ENCODE measurements at places on chromosomes 11 and 22. TPM values are rescaled to one million over a fixed set of nuclear protein-coding genes. Genes with fewer than 3 reads are reported as not detected.

GRCh38 chr22:27349456-27349855, 452.1 kb downstream of the MN1 start:
- DNase-seq: no peak

The OR4D6 gene
- total RNA-seq: not detected

DNA sequence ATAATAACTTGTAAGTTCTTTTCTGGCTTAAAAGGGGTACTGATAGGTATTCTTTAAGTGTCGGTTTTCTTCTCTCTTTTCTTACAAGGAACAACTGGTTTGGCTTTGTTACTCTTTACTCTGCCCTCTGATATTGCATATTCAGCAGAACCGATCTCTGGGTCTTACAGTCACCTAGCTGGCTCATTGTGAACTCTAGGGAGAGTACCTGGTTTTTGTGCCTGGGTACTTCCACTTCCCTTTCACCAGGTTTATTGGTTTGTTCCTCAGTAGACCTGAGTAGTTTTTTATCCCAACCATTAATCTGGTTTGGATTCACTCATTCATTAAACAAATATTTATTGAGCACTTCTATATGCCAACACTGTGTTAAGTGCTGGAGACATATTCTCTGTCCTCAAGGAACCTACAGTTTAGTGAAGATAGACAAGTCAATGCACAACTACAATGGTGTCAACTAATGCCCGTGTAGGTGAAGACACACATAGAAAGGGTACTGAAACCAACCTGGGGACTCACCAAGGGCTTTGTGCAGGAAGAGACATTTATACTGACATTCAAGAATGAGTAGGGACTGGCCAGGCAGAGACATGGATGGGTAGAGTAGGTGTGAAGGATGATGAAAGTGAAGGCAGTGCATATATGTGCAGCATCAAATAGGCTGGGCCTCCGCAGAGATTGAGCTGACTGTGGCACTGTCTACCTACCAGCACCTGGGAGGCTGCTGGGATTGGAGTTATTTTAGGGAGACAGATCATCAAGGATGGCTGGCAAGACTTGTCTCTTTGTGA, 348.8 kb upstream of the C11orf87 start:
- no peak for DNase-seq

The MUC5AC gene
- total RNA-seq: not detected

- DNase-seq: no peak
Observed at GRCh38 chr11:47366020-47366490, 12.3 kb downstream of the SPI1 start.

- no peak for DNase-seq
Observed at GRCh38 chr22:27156821-27157489, 499.6 kb downstream of the MIAT start.

DNA sequence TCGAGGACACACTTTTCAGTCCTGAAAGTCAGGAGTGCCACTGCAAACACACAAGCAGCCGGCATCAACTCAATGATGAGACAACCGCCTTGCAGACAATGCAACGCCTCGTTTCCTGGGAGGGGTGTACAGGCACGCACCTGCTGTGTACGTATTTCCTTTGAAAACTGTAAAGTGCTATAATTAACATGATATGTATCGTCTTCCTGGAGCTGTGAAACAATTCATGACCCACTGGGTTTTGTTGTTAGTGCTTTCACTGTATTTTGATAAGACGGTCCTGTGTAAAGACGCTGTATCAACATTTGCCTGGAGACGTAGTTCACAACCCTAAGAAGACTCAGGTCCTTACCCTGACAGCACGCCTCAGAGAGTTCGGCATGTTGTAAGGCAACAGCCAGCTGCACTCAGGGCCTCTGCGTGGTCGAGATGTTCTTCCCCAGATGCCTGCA, 105.7 kb upstream of the ANO1 start:
- DNase-seq: no peak

GRCh38 chr11:122598971-122599370, 56.6 kb upstream of the UBASH3B start:
- no peak for DNase-seq

DNA sequence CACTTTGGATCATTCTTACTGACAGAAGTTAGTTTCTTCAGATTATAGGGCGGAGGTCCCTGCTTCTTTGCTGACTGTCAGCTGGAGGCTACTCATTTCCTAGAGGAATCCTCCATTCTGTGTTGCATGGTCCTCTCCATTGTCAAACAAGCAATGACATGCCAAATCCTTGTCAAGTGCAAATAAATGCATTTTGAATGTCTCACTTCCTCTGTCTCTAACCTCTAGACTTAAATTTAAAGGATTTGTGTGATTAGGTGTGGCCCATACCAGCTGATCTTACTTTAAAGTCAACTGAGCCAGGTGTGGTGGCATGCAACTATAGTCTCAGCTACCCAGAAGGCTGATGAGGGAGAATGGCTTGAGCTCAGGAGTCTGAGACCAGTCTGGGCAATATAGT, 458.4 kb upstream of the CCDC179 start:
- no peak for DNase-seq

The ART1 gene
- not detected for total RNA-seq

DNA sequence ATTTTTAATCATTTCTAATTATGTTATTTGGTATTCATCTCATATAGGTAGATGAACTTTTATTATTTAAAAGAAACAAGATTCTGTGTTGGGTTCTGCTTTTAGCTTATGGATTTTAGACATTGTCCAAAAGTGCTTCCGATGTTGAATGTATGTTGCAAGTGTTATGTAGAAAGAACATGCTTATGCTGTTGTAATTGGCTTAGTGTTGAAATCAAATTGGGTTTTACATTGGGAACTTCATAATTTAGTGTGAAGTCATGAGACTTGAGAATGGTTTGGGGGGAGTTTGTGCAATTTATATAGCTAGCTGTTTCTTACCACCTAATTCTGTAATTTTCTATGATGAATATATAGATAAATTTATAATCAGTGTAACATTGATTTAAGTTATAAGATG, 3.6 kb downstream of the MTMR3 start:
- DNase-seq: no peak

DNA sequence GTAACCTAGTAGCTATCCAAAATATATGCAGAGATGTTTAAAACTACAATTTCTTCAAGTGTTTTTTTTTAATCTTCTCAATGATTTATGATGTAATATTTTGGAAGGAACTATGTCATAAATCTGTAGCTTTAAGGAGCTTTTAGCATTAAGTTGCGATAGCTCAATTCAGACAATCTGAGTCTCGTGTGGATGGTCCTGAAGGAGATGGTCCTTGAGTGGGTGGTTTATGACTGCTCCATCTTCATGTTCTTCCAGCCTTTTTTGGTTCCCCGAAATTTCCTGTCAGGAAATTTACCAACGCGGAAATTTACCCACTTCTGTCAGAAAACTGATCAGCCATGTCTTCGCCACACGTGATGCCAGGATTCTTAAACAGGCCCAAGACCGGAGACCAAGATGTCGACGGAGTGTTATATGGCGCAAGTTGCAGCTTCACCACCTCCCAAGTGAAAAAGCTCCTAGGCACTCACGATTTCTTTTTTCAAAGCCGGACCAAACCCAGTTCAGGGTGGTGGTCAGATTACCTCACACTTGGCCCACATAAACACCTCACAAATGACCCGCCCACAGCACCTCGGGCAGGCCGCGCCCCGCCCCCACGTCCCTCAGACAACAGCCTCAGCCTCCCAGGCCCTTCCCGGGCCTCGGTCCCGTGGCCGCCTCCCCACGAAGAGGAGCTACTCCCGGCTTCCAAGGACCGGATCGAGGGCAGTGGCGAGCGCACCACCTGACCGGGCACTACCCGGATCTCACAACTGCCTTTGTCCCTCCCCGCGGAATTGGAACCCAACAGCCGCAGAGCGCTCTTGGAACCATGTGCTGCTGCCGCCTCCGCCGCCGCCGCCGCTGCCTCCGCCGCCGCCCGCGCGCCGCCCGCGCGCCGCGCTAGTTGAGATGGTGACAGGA, at the start of gene MORC2:
TSS of gene MORC2 (minus strand) at position 760 of the 909 bp plus-strand sequence. CDS start 885 bp downstream, outside the sequence.
- DNase-seq: no peak

GRCh38 chr11:1549338-1550330, 22.4 kb downstream of the DUSP8 start:
- no peak for DNase-seq

- no peak for DNase-seq
Observed at GRCh38 chr22:33519071-33519973, 401.0 kb downstream of the LARGE1 start.

- DNase-seq: no peak
Observed at GRCh38 chr11:63914896-63915691, 1.9 kb downstream of the RCOR2 start.

- no peak for DNase-seq
Observed at GRCh38 chr11:73277467-73277866, 5.3 kb downstream of the P2RY6 start.

- DNase-seq: no peak
Observed at GRCh38 chr11:2931771-2932738, 2.8 kb upstream of the PHLDA2 start.

- DNase-seq: no peak
Observed at GRCh38 chr22:38645430-38645829, 10.8 kb downstream of the FAM227A start.

DNA sequence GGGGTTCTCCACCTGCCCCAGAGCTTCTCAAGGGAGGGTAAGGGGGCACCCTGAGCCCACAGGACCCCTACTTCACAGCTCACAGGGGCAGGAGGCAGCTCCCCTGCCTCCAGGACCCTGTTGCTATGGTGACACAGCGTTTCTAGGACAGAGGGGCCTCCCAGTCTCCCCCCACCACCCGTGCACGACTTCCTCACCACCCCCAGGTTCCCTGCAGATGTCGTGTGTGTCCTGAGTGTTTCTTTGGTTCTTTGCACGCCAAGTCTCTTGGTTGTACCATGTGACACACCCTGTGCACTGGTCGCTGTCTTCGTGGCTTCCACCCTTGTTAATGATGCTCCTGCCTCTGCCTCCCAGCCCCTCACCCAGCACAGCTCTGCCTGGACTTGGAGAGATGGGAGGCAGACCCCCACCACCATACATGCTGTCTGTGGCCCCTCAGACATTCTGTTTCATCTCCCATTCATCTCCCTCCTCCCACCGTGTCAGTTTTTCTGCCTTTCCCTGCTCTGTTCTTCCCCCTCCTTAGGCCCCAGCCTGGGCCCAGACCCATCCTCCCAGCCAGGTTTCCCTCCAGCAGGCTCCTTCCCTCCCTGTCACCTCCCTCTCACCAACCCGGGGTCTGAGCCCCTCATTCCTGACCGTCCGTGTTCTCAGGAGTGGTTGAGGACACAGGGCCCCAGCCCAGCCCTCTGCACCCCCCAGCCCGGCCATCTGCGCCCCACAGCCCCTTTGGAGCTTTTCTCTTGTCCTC, 24.5 kb upstream of the RAB1B start:
- no peak for DNase-seq

The DBX1 gene
- not detected for total RNA-seq

The LDHAL6A gene
- total RNA-seq: not detected

GRCh38 chr11:82867495-82868082, 32.6 kb downstream of the PRCP start:
- DNase-seq: peak; percentile 75

GRCh38 chr11:38332046-38332445, 1734.0 kb upstream of the RAG2 start:
- no peak for DNase-seq

DNA sequence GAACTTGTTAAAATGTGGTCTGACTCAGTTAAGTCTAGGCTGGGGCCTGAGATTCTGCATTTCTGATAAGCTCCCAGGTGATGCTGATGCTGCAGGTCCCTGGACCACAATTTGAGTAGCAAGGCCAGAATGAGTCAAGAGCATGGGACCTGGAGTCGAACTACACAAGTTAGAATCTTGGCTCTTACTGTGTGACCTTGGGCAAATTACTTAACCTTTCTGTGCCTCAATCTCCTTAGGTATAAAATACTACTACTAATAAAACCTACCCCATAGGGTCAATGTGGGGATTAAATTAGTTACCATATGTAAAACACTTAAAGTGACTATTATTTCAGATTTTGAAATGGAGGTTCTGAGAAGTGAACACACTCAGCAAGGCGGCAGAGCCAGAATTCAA, 34.3 kb downstream of the GDPD5 start:
- no peak for DNase-seq

DNA sequence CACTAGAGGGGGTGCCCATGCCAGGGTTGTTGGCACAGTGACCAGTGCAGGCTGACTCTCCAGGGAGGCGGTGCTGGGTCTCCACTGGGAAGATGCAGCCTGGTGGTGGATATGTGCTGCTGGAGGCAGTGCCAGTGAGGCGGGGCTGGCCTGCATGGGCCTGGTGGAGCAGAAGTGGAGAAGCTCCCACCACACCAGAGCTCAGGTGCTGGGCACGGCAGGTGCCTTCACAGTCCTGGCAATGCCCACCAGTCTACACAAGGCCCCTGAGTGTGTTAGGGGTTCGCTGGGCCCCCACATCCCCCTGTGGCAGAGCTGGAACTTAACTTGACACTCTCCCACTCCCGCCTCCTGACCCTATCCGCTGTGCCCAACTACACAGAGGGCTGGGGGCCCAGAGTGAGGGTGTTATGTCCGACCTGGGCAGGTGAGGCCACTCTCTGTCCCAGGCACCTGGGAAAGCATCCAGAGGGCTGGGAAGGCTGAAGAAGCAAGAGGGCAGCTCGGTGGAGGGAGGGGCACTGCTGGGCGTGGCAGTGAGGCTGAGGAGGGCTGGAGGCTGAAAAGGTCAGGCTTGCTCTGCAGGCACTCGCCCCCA, 102.4 kb upstream of the B3GAT1 start:
- DNase-seq: no peak

The MICAL2 gene
- 147 TPM for total RNA-seq

GRCh38 chr11:120399307-120399706, 63.1 kb downstream of the ARHGEF12 start:
- DNase-seq: no peak

- no peak for DNase-seq
Observed at GRCh38 chr11:134349109-134349801, 17.5 kb downstream of the GLB1L2 start.

DNA sequence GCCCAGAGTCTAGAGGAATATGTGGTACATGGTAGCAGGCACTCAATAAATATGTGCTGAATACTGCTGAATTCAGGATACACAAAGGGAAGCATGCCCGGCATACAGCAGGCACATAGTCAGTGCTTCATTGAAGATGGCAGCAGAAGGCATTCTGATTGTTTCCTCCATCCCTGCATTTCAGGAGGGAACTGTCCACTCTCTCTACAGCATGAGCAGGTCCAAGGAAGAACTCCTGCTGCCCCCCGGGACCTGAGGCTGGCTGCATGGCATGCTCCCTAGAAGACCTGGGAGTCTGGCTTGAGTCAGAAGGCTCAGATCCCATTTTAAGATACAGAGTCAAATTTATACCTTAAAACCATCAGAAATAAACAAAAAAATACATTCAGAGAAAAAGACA, 319.3 kb upstream of the NARS2 start:
- DNase-seq: no peak

The KRTAP5-10 gene
- total RNA-seq: not detected

The ATXN10 gene
- 123 TPM for total RNA-seq

- DNase-seq: no peak
Observed at GRCh38 chr11:331358-332060, 10.8 kb upstream of the IFITM3 start.

All from CD8-positive, alpha-beta memory T cell (primary cell).